ENCODE measurements at places on chromosomes 2 and 18.

GRCh38 chr18:36578871-36579710, 249.7 kb downstream of the TPGS2 start:
- no peak for DNase-seq

DNA sequence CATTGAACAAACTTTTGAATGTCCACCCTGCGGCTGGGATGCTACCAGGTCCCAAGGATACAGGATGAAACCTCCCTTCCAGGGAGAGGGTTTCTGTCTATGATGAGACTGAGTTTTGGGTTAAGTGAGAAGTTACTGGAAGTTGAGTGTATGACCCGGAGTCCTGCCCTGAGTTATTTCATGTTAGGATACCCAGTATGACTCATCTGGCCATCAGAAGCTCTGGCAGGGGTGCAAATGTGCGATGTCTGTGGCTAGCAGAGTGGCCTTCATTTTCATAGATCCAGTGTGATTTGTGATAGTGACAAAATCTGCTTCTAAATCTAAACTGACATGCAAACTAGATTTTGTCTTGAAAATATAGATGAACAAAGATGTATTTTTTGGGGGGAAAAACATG, 55.3 kb downstream of the KCTD1 start:
- no peak for DNase-seq

DNA sequence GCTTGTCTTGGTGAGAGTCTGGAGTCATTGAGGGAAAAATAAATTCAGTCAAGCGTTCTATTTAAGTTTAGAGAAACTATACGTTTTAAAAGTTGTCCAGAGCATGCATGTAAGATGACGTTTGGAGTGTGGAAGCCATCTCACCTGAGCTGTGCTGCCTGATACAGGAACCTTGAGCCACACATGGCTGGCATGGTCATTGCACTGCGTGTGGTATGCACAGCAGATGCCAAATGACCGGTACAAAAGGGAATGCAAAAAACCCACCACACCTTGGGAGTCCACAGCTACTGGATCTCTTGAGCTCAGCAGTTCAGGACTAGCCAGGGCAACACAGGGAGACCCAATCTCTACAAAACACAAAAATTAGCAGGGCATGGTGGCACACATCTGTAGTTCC, 4.3 kb downstream of the MZT2B start:
- DNase-seq, result no peak

DNA sequence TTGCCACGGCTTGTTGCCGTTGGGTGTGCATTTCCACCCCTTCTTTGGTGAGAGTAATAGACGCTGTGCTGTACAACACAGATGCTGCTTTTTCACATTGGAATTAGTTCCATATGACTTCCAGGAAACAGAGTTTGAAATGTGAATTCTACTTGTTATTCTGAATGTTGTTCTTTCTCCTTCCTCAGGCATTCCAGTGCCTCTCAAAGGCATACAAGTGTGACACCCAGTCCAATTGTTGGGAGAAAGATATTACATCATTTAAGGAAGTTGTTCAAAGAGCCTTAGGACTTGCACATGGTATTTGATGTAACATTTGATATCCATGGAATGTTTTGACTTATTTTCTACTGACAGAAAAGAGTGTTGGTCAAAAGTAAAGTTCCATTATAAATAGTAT, 134.4 kb upstream of the LTBP1 start:
- DNase-seq, result no peak

DNA sequence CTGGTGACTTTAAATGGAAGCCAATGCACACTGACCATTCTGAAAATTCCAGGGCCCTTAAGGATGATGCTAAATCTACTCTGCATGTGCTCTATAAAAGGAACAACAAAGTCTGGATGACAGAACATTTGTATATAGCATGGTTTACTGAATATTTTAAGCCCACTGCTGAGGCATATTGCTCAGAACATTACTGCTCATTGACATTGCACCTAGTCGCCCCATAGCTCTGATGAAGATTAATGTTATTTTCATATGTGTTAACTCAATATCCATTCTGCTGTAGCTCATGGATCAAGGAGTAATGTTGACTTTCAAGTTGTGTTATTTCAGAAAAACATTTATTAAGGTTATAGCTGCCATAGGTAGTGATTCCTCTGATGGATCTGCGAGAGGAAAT, 827.5 kb upstream of the CHAC2 start:
- no peak for DNase-seq

DNA sequence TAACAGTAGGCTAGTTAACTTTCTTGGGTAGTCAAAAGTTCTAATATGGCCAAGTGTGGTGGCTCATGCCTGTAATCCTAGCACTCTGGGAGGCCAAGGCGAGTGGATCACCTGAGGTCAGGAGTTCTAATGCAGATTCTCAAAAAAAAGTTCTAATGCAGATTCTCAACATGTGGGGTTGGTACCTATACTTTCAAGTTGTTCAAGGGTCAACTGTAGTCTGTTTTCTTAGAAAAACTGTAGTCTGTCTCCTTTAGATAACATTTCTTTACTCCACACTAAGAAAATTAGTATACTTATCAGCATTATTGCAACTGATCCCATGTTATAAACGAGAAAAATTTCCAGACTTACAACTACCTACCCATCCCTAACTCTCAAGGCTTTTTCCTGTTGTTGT, 16.6 kb downstream of the INO80D start:
- DNase-seq, result no peak

DNA sequence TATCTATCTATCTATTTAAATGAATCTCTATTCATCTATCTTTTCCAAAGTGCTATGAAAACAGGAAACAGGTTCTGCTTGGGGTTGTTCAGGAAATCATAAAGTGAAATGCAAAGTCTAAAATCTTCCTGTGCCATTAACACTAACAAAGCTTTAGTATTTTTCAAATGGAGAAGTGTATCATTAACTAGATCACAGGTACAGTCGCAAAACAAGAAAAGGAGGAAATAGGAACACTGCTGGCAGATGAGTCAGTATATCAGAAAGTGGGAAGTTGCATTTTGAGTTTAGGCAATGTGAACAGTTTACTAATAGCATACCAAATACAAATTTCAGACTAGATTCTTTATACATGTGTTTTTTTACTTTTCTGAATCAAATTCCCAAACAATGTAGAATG, 888.5 kb upstream of the FSHR start:
- DNase-seq, result no peak

- no peak for DNase-seq
These were observed 266.8 kb upstream of the FBXO11 start for GRCh38 chr2:48173141-48173540.

DNA sequence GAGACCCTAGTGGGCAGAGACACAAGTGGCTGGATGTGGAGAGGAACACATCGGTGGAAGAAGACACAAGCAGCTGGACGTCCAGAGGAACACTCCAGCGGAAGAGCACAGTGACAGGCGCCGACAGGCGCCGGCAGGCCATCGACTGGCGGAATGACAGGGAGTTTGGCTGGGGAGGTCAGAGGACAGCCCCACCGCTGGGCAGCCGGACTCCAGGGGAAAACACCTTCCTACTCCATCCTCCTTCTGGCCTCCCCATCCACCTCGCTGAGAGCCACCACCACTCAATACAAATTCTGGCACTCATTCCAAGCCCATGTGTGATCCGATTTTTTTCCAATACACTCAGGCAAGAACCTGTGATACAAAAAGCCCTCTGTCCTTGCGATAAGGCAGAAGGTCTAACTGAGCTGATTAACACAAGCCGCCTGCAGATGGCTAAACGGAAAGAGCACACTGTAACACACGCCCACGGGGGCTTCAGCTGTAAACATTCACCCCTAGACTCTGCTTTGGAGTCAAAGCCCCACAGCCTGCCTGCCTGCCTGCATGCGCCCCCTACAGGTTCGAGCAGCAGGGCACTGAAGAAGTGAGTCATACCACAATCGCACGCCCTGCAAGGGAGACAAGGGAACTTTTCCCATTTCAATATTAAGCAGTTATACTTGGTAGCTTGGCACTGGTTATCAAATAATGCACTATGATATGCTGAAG, 50.2 kb upstream of the LRP1B start:
- no peak for DNase-seq

- no peak for DNase-seq
These were observed 41.4 kb downstream of the NEMP2 start for GRCh38 chr2:190493095-190493494.

GRCh38 chr2:219398721-219399363, 11.1 kb upstream of the DNPEP start:
- DNase-seq, result no peak

DNA sequence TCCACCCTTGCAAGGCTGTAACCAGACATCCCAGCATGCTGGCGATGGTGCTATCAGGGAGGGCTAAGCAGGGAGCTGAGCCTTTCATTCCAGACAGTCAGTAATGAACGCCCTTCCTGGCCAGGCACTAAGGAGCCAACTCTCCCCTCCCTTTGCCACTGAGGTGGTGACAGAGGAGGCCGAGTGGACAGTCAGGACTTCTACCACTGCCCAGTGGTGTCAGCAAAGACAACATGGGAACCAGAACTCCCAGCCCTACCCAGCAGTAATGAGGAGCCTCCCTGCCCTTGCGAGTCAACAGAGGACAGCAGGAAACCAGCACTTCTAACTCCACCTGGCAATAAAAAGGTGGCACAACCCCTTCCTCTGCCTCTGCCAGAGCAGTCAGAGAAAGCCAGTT, 68.6 kb downstream of the ZAP70 start:
- no peak for DNase-seq

DNA sequence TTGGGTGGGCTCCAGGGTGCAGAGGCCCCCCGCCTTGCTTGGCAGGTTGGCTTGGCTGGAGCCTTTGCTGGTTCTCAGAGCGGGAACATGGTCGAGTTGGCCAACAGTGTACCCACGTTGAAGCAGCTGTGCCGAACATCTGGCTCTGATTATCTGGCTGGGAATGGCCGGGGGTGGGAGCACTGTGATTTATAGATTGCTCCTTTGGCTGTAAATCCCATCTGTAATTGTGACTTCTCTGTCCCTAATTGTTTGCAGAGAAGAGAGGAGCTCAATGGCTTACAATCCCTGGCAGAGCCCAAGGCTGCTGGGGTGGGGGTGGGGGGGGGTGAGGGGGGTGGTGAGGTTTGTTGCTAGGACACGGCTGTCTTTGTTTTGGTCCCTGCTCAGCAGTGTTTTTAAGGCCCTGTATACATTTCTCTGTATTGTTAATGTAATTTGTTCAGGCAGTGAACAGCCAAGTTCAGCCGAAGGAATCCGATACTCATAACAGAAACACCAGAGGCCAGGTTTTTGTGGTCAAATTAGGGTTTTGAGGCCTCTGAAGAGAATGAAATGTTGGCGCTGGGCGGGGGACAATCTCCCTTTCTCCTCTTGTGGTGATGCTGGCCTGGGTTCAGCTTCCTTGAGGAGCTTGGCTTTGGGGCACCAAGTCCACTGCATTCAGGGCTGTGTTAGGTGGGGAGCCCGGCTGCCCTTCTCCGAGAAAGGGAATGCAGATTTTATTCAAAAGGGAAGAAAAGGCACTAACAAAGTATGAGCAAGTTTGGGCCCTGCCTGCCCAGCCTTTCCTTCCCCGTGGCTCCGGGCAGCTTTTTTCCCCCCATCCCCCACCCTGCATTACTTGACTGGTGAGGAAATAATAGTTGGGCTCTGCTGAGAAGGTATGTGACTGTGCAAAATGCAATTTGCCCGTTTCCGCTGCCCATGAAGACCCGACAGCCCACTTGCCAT, 82.5 kb downstream of the TCF7L1 start:
- no peak for DNase-seq

- no peak for DNase-seq
These were observed 95.3 kb upstream of the DCC start for GRCh38 chr18:52244658-52245057.

DNA sequence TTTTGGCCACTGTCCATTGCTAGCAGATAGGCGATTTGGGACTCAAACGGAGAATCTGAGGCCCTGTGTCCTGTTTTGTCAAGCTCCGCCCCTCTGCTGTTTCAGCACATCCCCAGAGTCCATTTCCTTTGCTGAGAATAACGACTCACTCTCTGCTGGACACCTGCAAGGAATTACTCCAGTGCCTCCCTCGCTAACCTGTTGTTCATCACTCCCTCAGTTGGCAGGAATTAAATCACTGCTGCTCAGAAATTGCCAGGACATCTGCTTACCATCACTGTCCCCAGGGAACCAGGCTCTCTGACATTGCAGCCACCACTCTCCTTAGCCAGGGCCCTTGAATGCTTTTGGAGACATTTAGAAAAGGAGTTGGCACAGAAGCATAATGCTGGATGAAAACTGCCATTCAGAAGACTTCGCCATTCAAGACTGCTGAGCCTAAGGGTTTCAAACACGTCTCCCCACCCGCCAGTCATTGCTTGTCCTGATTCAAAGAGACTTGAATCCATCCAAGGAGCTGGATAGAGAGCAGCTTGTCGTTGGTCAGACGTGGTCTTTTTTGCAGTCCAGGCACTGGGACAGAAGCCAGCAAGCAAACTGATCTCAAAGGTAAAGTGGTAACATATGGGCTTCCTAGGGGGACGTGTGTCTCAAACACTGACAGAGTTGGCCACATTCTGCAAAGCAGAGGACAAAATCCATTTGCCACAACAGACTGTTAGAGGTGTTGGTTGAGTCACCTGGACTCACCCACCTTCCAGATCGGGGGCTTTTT, 155.3 kb downstream of the UXS1 start:
- no peak for DNase-seq

- DNase-seq, result no peak
These were observed 154.0 kb upstream of the NFATC1 start for GRCh38 chr18:79241755-79242154.

DNA sequence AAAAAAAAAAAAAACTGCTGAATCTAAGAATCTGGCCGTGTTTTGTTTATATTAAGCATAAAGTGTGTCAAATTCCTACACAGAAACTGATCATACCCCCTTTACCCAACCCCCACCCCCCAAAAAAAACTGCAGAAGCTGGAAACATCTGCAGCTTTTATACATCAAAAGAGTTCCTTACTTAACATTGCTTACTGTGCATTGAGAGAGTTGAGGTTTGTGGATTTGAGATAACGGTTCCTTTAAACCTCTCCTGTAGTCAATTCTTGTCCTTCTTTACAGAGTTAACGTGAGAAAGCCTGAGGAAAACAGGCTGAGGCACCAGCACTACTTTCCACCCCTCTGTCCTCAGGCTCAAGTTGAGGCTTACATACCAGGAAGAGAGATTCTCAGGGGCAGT, 34.5 kb downstream of the FRZB start:
- no peak for DNase-seq

DNA sequence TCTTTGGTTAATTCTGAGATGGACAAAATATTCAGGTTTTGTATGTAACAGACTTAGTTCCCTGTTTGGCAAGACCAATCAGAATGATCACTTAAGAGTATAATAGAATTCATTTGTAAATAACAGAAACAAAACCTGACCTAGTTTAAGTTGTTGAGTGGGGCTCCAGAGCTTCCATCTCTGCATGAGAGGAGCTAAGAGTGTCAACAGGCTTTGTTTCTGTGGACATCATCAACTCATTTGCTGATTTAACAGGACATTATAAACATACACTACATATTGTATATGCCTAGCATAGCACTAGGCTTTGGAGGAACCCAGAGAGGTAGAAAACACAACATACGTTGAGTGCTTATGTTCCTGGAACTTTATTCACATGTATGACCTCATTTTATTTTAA, 75.3 kb upstream of the TRIB2 start:
- no peak for DNase-seq

DNA sequence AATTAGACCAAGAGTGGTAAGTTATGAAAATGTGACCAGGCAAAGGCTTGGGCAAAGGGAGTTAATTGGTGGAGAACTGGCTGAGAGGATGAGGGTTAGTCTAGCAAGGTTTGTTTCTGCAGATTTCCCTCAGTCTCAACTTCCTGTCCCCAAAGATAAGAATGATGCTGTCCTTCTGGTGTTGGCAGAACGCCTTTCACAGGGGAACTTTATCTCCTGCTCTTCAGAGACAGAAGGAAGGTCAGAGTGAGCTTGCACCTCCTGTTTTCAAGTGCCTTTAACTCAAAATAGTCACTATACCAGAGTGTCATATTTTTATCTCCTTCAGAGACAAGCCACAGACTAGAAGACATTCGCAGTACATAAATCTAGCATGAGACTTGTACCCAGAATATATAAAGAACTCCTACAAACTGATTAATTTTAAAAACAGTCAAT, 95.7 kb downstream of the TEX51 start:
- DNase-seq, result no peak
